Bone marrow (tissue), 2 donors: ENCODE measurements at places on chromosomes 4 and X.

- DNase-seq = no peak
Measured at GRCh38 chr4:165328708-165329107, 1.2 kb downstream of the MSMO1 start.

- no peak for DNase-seq
Measured at GRCh38 chr4:110122201-110122600, 76.2 kb downstream of the ELOVL6 start.

GRCh38 chrX:119655125-119655524, 37.8 kb downstream of the SEPTIN6 start:
- DNase-seq = no peak

GRCh38 chr4:125676583-125676982, 361.8 kb downstream of the FAT4 start:
- no peak for DNase-seq

DNA sequence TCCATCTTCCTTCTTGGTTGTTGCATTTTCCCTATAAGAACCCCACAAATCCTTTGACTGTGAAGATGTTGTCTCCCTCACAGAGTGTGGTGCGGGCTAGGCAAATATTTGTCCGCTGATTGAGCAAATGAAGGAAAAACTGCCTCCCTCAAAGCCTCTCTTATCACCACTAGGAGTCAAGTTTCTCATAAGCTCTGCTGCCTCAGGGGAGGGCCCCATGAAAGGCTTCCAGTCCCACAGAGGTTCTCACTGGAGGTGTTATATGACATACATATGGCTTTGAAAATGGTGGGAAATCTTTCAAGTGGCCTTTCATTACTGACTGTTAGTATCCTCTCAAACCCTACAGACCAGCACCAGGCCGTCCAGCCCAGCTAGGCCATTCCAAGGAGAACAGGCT, 9.3 kb downstream of the VGLL1 start:
- DNase-seq = no peak

GRCh38 chr4:171629182-171629581, 184.0 kb upstream of the GALNTL6 start:
- no peak for DNase-seq

GRCh38 chr4:81954271-81954670, 419.5 kb downstream of the HNRNPD start:
- no peak for DNase-seq

GRCh38 chr4:56289934-56290333, 97.4 kb downstream of the AASDH start:
- no peak for DNase-seq

DNA sequence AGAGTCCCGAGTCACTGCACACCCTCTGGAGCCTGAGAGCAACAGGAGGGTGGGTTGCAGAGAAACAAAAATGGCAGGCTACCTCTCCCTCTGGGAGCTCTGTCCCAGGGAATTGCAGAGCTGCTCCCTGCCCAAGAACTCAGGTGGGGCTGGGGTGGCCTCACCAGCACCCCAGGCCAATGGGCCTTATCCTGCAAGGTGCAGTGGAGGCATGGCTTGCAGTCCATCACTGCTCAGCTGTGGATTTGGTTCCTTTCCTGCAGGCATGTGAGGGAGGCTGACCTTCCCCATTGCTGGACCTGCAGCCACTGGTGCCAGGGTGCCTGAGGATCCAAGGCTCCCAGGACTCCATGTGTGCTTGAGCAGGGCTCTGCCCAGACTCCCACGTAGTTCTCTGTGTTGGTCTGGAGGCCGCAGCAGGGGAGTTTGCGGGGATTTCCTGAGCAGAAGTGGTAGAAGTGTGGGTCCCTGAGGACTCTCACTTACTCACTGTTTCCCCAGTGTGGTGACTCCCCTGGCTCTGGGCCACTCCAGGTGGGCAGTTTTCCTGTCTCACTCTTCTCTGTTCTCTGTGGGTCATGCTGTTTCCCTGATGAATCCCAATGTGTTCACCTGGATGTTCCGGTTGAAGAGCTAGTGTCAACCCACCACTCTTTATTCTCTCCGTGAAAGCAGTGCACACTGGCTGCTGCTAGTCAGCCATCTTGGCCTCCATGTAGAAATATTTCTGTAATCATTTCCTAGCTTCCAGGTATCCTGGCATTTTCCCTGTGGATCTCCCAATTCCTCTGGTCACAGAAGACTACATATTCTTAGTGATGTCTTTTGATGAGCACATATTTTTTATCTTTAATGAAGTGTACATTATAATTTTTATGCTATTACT, 82.3 kb downstream of the ARHGAP24 start:
- DNase-seq = no peak

- no peak for DNase-seq
Measured at GRCh38 chr4:108546728-108547127, 73.6 kb upstream of the RPL34 start.

GRCh38 chr4:1093391-1094335, 19.7 kb downstream of the RNF212 start:
- DNase-seq = no peak

GRCh38 chr4:81039351-81039972, 9.0 kb downstream of the BMP3 start:
- DNase-seq = no peak

GRCh38 chr4:83331956-83332355, 2.7 kb downstream of the HPSE start:
- no peak for DNase-seq

DNA sequence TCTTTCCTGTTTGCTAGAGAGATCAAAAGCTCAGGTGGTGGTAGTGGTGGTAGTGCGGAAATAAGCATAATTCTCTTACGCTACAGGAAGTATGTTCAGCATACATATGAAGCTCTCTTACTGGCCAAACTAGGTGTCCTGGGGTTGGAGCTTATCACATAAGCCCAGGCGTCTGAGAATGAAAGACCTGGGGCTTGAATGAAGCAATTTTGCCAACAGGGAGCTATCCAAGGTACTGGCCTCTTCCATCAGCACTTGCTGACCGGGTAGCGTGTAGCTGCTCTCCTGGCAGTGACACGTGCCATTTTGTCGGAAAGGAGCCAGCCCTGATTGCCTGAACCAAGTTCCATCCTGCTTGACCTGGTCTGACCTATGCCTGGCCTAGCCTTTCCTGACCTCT, 65.9 kb upstream of the HPF1 start:
- no peak for DNase-seq

- DNase-seq = no peak
Measured at GRCh38 chrX:109384699-109385098, 97.2 kb downstream of the GUCY2F start.

DNA sequence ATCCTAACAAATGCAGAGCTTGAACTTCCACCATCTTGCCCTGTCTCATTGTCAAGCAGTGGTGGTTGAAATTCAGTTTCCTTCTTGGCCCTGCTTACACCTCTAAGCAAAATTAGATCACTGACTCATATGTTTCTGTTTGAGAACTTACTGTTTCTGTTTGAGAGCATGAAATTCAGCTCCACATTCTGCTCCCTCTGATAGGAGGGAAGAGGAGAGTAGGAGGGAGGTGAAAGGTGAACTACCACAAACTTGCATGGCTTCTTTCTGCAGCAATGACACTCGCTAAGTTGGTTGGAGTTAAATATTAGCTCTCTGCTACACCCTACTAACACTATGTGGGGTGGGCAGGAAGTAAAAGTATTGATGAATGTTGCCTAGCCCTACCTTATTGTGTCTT, 117.8 kb upstream of the EDA2R start:
- DNase-seq = no peak

DNA sequence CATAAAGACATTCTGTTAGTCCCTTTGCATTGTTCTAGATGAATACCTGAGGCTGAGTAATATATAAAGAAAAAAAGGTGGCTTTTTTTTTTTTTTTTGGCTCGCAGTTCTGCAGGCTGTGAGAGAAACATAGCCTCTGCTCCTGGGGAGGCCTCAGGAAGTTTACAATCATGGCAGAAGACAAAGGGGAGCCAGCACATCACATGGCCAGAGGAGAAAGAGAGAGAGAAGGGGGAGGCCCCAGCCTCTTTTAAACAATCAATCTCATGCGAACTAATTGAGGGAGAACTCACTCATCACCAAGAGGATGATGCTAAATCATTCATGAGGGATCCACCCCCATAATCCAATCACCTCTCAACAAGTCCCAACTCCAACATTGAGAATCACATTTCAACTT, 364.0 kb upstream of the EPHA5 start:
- DNase-seq = no peak

DNA sequence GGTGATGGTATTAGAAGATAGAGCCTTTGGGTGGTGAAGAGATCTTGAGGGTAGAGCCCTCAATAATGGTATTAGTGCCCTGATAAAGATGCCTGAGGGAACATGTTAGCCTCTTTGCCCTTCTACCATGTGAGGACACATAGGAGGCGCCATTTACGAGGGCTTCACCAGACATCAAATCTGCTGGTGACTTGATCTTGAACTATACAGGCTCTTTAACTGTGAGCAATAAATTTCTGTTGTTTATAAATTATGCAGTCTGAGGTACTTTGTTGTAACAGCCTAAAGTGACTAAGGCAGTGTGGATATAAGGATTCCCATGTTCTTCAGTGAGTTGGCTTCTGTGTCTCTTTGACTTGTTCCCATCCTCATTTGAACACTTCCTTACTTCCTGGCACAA, 11.8 kb downstream of the MOB1B start:
- DNase-seq = no peak

GRCh38 chr4:37082912-37083311, 161.6 kb upstream of the NWD2 start:
- no peak for DNase-seq

DNA sequence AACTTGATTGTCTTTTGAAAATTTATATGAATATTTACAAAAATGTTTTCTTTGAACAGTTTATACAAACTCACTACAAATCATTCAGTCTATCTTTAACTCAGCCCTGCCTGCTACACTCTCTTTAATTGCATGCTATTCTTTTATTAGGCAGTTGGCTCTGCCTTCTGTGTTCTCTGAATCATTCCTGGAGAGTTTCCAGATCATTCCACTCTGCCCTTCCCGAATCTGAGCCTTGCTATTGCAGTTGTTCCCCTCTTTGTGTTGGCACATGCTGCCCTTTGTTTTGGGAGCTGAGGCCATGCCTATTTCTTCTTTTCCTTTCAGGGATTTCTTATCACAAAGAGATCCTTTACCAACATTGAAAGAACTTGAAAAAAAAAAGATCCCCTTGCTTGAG, 8.7 kb upstream of the TECRL start:
- no peak for DNase-seq

GRCh38 chr4:17773135-17773698, 8.2 kb downstream of the FAM184B start:
- DNase-seq = no peak

- DNase-seq = no peak
Measured at GRCh38 chrX:98231003-98231402, 1347.3 kb downstream of the RPA4 start.

- no peak for DNase-seq
Measured at GRCh38 chr4:170705907-170706306, 616.2 kb upstream of the AADAT start.

- DNase-seq = no peak
Measured at GRCh38 chr4:181517491-181517890, 725.7 kb upstream of the TENM3 start.

- no peak for DNase-seq
Measured at GRCh38 chrX:132676561-132677186, 187.8 kb upstream of the MBNL3 start.

DNA sequence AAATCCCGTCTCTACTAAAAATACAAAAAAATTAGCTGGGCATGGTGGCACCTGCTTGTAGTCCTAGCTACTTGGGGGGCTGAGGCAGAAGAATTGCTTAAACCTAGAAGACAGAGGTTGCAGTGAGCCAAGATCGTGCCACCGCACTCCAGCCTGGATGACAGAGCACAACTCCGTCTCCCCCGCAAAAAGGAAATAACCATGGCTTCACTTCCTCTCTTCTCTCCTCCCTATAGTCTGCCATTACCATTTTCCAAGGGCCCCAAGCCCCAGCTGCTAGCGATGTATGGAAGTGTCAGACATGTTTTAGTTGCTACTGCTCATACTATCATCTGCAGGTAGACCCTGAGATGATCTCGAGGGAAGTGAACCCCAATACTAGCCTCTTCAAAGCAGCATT, 177.3 kb upstream of the FAM9B start:
- no peak for DNase-seq

- DNase-seq = no peak
Measured at GRCh38 chr4:70203601-70204000, 8.1 kb downstream of the ODAM start.

DNA sequence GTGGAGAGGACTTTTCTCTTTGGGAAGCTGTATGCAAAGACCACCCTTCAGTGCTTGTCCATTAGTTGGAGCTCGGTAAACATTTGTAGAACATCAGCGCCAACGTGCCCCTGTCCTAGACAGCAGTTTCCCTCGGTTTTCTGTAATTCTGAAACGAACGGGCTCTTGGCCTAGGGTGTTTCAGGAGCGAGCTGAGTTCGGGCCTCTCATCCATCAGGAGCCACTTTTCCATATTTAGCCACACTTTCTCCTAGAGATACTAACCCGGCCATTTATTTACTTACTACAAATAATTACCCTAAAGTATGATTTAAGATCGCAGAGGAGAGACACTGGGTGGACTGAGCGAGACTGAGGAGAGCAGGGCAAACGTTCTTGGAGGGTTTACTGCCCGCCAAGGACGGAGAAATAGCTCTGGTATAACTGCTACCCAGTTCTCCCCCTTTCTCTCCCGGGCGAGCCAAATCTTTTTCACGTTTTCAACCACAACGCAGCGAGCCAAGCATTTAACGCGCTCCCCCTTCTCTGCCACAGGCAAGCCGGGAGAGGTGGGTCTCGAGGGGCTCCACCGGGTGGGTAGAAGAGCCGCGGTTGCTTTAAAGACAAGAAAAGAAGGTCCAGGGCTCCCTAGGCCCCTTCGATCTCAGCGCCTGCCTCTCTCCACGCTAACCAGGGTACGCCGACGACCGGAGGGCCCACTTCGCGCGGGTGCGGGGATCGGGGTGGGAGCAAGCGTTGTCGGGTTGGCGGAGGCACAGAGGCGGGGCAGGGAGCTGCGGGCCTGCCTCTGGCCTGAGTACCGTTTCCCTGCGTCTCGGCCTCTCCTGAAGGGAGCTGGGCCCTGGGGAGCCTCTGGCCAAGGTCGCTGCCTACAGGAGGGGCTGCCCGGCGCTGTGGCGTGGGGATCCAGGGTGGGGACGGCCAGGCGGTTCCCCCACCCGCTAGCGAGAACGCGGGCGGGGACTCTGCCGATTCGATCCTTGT, 10.8 kb upstream of the PITX2 start:
- DNase-seq = no peak
